ENCODE measurements at places on chromosomes 2 and 18.

GRCh38 chr2:104004821-104005220 lies 849.1 kb upstream of the POU3F3 start:
- no peak for DNase-seq

- DNase-seq: no peak
Measured at GRCh38 chr2:189681903-189682302, 7.4 kb downstream of the ANKAR start.

DNA sequence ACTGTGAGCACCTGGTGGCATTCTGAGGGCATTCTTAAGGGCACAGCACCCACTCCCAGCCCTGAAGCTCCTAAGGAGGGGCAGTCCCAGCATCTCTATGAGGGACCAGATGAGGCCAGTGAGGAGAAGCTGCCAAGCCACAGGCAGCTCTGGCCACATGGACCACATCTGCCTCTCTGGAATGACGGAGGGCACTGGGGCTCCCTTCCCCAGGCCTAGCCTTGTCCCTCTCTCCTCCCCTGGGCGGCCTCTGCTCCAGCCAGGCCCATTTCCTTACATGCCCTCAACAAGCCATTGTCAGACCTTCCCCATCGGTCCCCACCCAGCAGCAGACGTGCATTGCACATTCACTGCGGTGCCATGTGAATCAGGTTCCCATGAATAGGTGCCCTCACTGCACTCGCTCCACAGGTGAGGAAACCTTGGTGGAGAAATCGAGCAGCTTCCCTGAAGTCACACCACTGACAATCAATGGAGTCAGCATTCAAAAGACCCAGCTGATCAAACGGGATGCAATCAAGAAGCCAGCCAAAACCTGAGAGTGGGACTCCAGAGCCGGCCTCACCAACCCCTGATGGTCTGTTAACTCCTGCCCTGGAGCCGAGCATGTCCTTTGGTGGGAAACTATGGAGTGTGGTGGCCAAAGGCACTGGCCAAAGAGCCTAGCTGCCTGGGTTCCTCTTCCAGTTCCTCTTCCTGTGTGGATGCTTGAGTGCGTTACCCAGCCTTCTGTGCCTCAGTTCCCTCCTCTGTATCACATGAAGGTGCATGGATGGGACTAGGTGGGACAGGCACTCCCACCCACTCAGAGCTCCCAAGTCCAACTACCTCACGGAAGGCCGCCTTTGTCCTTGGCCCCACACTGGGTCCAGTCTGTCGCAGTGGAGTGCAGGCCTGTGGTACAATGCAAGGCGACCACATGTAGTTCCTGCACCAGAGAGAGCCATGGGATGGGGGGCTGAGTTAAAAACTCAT lies 147.3 kb downstream of the ZFP36L2 start:
- DNase-seq: no peak

GRCh38 chr18:12770469-12771219 lies 67.8 kb downstream of the PSMG2 start:
- no peak for DNase-seq

DNA sequence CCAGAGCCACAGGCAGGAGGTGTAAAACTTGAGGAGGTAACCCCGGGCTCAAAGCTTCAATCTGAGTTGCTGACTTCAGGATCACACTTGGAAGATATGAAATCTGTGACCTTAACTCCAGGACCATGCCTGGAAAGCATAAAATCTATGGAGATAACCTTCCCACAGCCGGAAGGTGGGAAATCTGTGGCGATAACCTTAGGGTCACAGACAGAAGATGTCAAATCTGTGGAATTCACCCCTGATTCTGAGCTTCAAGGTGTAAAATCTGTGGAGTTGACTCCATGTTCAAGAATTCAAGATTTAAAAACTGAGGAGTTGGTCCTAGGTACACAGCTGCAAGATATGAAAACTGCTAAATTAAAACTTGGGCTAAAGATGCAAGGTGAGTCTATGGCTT lies 11.6 kb upstream of the ZNF512 start:
- DNase-seq: no peak

DNA sequence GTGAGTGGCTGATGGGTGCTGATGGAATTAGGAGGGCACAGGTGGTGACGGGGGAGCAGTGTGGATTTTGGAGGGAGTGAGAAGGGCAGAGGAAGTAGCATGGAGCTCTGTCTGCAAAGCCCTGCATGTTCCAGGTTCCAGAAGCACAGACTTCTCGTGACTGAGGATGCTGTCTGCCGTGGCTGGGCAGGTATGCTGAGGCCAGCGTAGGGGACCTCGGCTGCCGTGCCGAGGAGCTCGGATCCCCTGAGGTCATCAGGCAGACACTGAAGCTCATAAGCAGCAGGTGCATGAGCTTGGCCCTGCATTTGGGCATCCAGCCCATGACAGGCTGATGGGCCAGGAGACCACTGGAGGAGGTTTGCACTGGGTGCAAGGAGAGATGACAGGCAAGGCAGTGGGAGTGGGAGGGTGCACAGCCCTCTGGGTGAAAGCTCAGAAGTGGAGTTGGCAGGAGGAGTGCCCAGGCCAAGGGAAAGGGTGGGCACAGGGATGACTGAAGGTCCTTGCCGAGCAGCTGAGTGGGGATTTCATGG lies 215.3 kb downstream of the SH3RF3 start:
- no peak for DNase-seq

DNA sequence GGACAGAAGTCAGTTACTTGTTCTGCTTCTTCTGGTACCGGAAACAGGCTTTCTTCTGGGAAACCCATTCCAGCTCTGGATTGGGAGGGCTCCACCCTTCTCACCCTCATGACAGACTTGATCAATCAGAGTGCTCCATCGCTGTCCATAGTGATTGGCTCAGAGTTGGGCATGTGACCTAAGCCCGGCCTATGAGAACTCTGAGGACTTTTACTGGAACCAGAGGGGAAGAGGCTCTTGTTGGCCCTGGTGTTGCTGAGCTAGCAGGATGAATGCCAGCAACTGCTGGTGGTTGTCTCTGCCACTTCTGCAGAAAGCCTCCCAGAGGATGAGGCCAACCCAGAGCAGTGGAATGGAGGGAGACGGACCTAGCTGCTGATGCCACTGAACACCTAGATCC lies 33.3 kb downstream of the TMEM37 start:
- DNase-seq: no peak

- no peak for DNase-seq
Measured at GRCh38 chr2:240467149-240467642, 31.7 kb downstream of the GPC1 start.

GRCh38 chr2:53575721-53576124 lies 191.9 kb upstream of the CHAC2 start:
- DNase-seq: no peak

DNA sequence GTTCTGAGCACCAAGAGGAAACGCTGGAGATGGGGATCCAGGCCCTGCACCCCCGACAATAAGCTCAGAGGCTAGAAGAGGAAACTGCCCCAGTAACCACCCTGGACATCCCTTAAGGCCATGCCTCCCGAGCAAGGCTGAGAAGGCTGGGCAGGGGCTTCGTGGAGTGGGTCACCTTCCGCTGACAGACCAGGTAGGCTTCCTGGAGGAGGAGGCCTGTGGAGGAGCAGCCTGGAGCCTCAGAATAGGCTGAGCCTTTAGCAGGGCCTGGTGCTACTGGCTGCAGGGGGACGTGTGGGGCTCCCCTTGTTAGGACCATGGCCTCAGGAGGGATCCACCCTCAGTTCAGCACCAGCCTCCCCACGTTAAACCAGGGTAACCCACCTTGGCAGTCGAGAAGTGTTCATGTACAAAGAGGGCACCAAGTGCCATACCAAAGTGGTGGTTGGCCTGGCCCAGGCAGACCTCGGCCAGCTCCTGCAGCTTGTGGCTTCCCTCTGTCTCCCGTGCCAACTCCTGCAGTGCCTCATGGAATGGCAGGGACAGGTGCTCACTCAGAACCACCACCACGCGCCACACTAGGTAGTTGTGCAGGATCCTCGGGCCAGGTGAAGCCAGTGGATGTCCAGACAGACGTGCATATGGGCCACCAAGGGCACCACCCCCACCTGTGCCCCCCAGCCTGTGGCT lies 28.5 kb upstream of the ALPP start:
- DNase-seq: no peak

DNA sequence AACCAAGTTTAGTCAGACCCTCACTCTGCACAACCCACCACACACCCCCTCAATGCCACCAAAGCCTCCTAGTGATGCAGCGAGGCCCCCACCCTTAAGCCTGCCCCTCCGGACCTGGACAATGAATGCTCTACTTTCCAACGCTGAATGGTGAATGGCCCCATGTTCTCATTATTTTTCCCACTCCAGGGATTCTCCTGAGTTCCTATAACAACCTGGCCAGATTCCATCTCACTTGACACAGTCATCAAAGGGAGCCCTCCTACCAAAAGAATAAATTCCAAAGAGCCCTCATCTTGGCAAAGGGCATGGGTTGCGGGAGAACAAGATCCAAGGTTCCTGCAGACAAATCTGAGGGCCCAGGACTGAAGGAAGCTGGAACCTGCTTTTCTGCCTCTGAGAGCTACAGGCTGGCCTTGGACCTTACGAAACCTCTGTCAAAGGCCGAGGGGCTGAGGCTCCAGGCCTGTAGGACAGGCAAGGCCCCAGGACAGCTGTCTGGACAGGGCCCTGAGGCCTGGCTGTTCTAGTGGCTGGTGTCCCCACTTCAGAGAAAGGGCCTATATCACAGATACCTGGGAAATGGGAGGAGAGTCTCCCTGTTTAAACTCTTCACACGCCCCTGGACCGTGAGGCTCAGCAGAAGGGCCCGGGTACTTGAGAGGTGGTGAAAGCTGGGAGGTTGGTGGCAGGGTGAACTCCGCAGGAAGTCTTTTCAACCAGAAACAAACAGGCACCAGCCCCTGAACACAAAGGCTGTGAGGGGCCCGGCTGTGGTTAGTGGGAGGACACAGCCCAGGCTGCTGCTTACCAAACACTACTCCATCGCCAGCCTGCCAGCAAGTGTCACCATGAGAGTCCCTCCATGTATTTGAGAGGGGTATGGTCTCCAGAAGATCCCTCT lies 27.3 kb downstream of the SFXN5 start:
- no peak for DNase-seq

- DNase-seq: no peak
Measured at GRCh38 chr18:33924576-33924975, 300.1 kb downstream of the NOL4 start.

DNA sequence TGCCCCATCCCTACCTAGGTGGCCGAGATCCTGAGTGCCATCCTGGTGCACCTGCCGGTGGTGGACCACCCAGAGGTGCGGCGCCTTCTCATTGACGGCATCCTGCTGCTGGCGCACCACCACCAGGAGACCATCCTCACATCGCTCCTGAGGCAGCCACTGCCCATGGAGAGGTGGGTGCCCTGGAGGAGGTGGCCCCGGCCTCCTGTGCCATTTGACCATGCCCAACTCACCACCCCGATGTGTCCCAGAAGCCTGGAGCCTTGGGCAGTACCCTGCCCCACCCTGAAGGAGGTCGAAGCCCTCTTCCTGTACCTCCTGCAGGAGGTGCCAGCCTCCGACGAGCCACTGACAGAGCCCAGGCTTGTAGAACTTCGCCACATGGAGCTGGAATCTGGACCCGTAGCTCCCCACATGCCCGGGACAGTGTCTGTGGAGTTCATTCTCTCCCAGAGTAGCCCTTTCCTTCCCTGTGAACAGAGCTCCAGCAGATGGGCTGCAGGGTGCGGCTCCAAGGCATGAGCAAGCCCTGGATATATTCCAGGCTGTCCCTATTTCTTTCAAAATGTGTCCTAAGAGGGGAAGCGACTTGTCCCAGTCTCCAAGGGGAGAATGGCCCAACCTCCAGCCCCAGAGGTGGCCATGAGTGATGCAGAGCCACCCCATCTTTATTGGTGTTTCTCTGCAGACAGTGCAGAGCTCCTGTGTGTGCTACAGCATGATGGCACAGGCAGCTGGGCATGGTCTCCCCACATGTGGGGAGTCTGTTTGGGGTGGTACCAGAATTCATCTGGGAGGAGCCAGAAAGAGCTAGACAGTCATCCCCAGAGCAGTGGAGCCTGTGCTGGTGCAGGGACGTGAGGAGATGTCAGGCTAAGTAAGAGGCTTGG lies 34.2 kb downstream of the HJURP start:
- no peak for DNase-seq

- DNase-seq: no peak
Measured at GRCh38 chr2:121830809-121831208, 75.4 kb downstream of the TSN start.

DNA sequence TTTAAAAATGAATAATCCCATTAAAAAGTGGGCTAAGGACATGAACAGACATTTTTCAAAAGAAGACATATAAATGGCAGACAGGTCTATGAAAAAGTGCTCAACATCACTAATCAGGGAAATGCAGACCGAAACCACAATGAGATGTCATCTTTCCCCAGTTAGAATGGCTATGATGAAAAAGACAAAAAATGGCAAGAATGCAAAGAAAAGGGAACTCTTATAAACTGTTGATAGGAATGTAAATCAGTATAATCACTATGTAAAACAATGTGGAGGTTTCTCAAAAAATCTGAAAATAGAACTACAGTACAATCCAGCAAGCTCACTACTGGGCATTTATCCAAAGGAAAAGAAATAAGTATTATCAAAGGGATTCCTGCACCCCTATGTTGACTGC lies 169.2 kb downstream of the METTL4 start:
- DNase-seq: no peak

DNA sequence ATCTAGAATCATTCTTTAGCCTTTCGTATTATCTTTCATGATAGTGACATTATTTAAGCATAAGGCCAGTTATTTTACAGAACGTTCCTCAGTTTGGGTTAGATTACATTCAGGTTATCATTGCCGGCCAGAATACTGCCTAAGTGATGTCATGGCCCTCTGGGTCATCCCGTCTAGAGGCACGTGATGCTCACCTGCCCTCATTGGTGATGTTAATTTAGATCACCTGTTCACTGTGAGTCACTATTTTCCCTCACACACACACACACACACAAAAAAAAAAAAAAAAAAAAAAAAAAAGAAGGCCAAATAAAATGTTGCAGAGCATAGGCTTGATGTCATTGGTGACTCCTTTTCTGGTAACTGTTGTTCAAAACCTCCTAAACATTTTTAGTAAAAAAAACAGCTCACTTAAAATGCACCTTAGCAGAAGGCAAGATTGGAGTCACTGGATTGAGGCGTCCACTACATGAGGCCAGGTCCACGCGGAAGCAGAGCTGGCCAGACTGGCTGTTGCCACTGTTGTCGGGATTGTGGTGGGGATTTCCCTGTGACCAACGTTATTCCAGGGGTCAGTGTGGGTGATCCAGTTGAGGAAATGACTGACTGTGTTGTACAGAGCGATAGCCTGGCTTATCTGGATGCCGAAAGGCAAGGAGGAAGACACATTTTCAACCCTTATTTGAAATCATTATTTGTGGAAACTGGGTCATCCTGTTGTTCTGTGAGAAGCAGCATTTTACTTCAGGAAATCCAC lies 52.1 kb upstream of the CNGA3 start:
- DNase-seq: no peak

DNA sequence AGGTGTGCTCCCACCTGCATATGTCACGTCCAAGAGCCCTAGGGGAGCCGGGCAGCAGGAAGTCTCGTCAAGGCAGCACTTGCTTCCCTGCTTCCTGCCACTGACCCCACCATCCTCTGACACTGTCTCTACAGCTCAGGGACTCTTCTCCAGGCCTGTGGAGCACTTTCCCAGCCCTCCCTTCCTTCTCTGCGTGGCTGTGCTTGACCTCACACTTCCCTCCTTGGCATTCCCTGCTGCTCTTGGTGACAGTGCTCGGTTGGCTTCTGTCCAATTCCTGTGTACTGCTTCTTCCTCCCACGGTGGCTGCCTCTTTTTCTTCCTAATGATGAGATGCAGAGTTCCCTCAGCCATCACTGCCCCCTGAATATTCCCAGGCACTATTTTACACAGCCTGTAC lies 2.8 kb downstream of the CIDEA start:
- DNase-seq: no peak

- DNase-seq: no peak
Measured at GRCh38 chr2:191526536-191526935, 151.4 kb upstream of the NABP1 start.
